Jurkat, Clone E6-1 (cell line): ENCODE measurements at places on chromosomes 2 and 18.

- DNase-seq = no peak
Observed at GRCh38 chr2:237022533-237022932, 63.2 kb upstream of the COPS8 start.

GRCh38 chr2:218567797-218568189 is 358 bp downstream of the USP37 start:
- DNase-seq = no peak

DNA sequence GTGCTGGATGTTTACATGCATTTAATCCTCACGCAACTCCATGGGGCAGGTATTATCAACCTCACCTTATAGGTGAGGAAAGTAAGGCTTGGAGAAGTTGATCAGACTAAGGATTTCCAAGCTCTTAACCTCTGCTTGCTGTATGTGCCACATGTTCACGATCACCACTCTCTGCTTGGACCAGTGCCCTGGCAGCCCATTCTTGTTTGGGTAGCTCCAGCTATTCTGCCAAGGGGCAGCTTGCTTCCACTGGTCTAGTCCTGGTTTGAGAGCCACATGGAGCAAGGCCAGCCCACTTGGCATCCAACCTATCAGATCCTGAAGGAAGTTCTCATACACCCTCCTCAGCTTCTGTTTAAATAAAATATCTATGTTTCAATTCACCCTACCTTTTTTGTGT is 14.3 kb downstream of the PLB1 start:
- no peak for DNase-seq

- DNase-seq = no peak
Observed at GRCh38 chr2:170925923-170926322, 3.1 kb upstream of the GORASP2 start.

DNA sequence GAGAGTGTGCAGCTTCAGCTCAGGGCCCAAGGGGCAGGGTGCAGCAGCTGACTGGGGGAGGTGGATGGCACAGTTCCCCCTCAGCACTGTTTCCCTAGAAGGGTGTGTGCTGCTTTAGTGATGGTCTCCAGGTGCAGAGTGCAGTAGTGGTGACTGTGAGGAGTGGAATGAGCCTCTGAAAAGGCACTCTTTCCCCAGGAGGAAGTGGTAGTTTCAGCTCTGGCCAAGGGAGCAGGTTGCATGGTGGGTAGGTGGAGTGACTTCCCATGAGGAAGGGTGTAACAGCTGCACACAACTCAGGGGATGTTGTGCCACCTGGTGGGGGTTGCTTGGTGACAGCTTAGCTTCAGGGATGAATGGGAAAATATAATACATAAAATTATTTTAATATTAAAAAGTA is 251.5 kb upstream of the NXPH2 start:
- peak; percentile 45 for DNase-seq
